ENCODE measurements at places on chromosomes 3 and 15.

GRCh38 chr3:71657831-71658530 is 67.2 kb downstream of the EIF4E3 start:
- DNase-seq: no peak

DNA sequence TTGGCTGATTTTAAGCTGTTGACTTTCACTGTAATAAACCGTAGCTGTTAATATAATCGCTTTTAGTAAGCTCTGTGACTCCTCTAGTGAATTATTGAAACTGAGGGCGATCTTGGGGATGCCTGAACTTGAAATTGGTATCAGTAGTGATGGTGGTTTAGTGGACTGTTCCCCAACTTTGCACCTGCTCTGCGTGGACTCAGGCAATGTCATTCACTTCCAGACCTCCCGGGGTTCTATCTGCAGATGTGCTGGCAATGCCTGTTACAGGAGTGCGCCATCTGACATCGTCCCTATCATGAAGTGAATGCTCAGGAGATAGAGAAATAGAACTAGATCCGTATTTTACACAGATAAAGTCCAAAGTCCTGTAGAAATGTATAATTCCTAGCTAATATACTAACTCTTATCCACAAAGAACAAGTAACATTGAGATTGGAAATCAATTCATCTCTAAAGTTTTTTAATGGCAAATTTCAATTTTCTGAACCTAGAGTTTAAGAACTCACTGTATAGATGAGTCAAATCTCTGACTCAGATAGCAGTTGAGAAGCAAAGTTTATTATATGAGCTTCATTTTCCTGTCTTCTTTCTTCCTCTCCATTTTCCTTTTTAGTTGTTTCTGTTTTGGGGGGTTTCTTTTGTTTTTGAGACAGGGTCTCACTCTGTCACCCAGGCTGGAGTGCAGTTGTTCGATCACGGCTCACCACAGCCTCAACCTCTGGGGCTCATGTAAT is 51.8 kb downstream of the HEG1 start:
- no peak for DNase-seq

DNA sequence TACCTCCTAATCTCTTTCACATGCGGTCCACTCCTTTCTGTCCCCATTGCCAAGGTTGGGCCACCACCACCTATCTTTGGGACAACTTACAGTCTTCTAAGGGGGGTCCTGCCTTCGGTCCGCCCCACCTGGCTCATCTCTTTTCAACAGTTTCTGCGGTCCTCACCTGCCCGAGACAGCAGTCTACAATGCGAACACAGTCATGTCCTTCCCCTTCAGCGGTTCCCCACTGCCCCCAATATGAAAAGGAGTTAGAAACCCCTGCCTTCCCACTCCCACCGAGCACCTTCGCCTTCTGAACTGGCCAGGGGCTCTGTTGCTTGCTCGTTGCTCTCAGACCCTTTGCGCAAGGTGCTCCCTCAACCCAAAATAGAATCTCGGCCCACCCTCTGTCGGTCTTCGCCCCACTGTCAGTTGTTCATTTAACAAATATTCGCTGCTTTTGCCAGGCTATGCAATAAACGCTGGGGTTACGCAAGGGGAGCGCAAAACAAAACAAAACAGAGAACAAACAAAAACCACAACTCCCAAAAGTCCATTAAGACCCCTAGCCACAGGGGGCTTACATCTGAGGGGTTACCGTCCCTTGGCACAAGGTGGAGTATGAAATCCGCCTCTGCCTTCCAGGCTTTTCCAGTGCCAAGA is 611 bp upstream of the FANCI start:
- no peak for DNase-seq

DNA sequence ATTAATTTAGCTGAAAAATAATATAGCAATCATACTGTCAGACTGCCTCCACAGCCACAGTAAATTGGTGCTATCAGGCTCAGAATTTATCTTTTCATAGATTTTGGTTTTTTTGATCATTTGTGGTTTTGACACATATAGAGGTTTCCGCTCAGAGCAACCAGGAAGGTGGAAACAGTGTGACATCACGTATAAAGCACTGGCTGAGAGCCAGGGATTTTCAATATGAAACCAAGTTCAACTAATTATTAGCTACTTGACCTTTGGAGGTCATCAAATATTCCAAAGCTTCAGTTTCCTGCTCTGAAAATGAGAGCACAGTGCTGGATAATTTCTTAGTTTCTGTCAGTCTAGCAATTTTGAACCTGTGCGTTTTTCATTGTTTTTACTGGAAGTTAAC is 433.8 kb upstream of the SUCLG2 start:
- DNase-seq: no peak

Measured in HTR-8/SVneo (cell line).